Thymus (tissue), 14 donors: ENCODE measurements at places on chromosomes 16 and 17. TPM values are rescaled to one million over a fixed set of nuclear protein-coding genes. Genes with fewer than 3 reads are reported as not detected.

Gene NPIPB6
- polyA plus RNA-seq, result 2.6 TPM

Gene PERCC1
- polyA plus RNA-seq, result 0.07 TPM

Gene SLC9A5
- 1.1 TPM for polyA plus RNA-seq

Gene ITGB4
- polyA plus RNA-seq, result 79.0 TPM

Gene PRSS21
- 0.68 TPM for polyA plus RNA-seq

Gene RHOT2
- polyA plus RNA-seq, result 252 TPM

Gene ATP1B2
- 1.3 TPM for polyA plus RNA-seq

Gene CCDC144A
- 1.3 TPM for polyA plus RNA-seq

Gene CBX2
- 4.4 TPM for polyA plus RNA-seq

Gene LGALS9B
- polyA plus RNA-seq, result 0.09 TPM

Gene TP53TG3B
- not detected for polyA plus RNA-seq

Gene SLFN14
- polyA plus RNA-seq, result 0.02 TPM

Gene CCDC200
- 0.39 TPM for polyA plus RNA-seq

Gene TPSAB1
- polyA plus RNA-seq, result 11.1 TPM

Gene RHBDF1
- polyA plus RNA-seq, result 10.7 TPM

Gene AURKB
- polyA plus RNA-seq, result 11.3 TPM

Gene MYH8
- polyA plus RNA-seq, result 1.4 TPM

Gene XYLT2
- polyA plus RNA-seq, result 19.5 TPM

Gene KRTAP4-5
- not detected for polyA plus RNA-seq

Gene SECTM1
- 11.7 TPM for polyA plus RNA-seq

Gene KRT9
- 60.7 TPM for polyA plus RNA-seq

Gene CASKIN1
- polyA plus RNA-seq, result 0.48 TPM

Gene TLCD2
- polyA plus RNA-seq, result 1.5 TPM

Gene KRTAP9-8
- polyA plus RNA-seq, result 0.09 TPM

Gene ARHGAP23
- 6.4 TPM for polyA plus RNA-seq

Gene TBC1D3G
- polyA plus RNA-seq, result 0.94 TPM

Gene FGF11
- polyA plus RNA-seq, result 5.5 TPM

Gene SLC16A6
- polyA plus RNA-seq, result 2.4 TPM

Gene APRT
- 122 TPM for polyA plus RNA-seq

Gene SCARF1
- 5.8 TPM for polyA plus RNA-seq

Gene DRC3
- 3.3 TPM for polyA plus RNA-seq

Gene C17orf113
- 0.84 TPM for polyA plus RNA-seq

Gene VPS4A
- 28.4 TPM for polyA plus RNA-seq

Gene GDPD1
- 2.5 TPM for polyA plus RNA-seq

Gene KRT24
- 1.9 TPM for polyA plus RNA-seq

Gene GINS2
- 1.4 TPM for polyA plus RNA-seq

Gene KDM6B
- polyA plus RNA-seq, result 16.3 TPM

Gene ASGR2
- polyA plus RNA-seq, result 4.7 TPM

Gene CHD9NB
- 0.84 TPM for polyA plus RNA-seq

Gene CRYBA1
- polyA plus RNA-seq, result 0.34 TPM

Gene FN3K
- polyA plus RNA-seq, result 1.5 TPM

Gene KRT12
- polyA plus RNA-seq, result 1.6 TPM

Gene AATK
- 1.9 TPM for polyA plus RNA-seq

Gene CCL3
- 38.5 TPM for polyA plus RNA-seq
